ENCODE measurements at places on chromosomes 7 and 10.

DNA sequence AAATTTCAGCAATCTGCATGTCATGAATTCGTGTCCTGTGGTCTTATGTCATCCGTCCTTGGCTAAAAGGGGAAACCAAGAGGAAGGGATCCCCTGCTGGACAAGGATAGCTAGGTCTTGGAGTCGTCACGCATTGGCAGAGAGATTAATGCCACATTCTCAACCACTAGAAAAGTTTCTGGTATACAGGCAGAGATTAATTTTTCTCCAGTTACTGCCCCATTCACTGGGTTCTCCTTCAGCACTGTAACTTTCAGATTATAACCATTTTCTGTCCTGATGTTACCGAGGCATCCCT is 1060.6 kb upstream of the AUTS2 start:
- DNase-seq = no peak

GRCh38 chr10:17817316-17817715 is 8.2 kb downstream of the MRC1 start:
- no peak for DNase-seq

DNA sequence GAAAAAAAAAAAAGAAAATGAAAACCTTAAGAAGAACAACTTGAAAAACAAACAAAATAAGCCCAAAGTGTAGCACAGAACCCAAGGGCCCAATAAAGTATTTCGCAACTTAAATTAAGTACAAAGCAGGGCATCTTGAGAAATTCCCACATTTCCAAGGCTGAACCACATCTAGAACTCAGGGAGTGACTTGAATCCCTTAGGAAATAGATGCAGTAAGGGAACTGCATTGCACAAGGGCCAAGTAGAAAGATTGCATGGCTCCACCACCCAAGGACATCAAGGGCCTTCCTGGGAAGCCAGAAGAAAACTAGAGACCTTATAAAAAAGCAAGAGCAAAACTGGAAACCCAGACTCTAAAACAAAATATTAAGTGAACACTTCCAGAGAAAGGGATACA is 352.7 kb downstream of the CXCL12 start:
- no peak for DNase-seq

DNA sequence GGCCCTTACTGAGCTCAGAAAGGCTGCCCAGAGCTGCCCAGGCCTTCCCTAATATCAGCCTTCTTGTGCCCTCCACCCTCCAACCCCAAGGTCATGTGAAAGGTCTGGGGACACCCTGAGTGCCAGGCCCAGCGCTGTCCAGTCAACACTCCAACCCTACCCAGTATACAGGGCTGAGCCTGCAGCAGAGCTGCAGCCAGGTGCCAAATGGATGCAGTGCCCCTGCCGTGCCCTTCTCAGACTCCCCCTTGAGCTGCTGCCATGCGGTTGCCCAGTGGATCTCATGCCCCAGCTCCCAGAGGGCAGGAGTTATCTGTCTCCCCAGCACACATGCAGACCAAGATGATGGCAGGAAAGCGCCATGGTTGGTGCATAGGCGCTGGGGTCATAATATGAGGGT is 61.5 kb downstream of the ZMIZ1 start:
- DNase-seq = no peak

DNA sequence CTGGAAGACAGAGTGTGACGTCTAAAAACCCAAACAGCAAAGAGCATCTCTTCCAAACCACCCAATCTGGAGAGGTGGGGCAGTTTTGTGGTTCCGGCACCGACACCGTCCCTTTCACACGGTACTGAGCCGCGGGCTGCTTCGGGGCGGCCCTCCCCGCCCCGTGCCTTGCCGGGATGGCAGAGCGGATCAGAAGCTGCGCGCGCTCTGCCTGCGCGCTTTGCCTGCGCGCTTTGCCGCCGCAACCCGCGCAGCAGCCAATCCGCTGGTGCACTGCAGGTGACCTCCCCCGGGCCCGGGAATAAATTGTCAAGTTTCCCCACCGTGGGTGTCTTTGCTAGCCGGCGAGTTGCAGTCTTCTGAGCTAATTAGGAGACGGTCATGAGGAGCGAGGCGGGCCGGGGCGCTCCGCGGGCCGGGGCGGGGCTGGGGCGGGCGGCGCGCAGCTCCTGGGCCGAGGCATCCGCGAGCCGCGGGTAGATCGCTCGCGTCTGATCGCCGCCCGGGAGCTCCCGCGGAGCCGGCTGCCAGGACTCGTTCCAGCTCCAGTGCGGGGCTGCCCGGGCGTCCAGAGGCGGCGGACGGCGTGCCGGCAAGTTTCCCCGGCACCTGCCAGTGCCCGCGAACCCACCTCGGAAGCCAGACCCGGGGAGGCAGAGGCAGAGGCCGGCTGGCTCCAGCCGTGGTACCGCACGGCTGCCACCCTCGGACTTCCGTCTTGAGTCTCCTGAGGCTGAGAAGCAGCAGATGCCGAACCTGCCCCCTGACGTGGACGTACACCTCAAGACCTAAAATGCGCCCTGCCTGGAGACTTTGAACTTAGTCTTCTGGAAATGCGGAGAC is 536.0 kb upstream of the GALNT17 start:
- DNase-seq = no peak

- DNase-seq = no peak
These were observed 203.2 kb upstream of the PPP2R2D start for GRCh38 chr10:131697476-131698128.
